ENCODE measurements at places on chromosomes 11 and 22. TPM values are rescaled to one million over a fixed set of nuclear protein-coding genes. Genes with fewer than 3 reads are reported as not detected.

CASP5 gene
- not detected for total RNA-seq

GRCh38 chr11:59186130-59186594, 14.2 kb downstream of the DTX4 start:
- no peak for DNase-seq

DNA sequence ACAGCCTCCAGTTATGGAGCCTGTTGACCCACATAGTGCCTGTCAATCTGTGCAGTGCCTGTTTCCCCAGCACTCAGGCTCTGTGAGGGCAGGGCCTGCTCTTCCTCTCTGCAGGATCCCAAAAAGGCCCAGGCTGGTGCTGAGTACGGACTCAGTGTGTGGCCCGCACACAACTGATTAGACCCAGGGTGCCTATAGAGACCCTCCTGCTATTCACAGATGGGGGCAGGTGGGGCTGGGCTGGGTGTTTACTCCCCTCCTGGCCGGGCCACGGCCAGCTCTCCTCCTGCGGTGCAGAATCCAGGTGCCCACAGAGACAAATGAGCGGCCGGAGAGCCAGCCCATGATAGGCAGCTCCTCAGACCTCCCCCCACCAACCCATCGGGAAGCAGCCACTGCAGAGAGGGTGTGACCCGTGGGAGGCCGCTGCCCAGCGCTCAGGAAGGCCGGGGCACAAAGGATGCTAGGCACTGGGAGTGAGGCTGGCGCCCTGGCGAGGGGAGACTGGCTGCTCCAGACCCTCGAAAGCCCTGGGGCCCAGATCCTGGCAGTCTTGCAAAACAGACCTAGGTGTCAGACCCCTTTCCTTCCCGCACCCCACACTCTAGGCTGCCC, 239.0 kb downstream of the CTTN start:
- no peak for DNase-seq

ARHGAP8 gene
- 5.3 TPM for total RNA-seq

CCDC89 gene
- total RNA-seq, result 5.8 TPM

DNA sequence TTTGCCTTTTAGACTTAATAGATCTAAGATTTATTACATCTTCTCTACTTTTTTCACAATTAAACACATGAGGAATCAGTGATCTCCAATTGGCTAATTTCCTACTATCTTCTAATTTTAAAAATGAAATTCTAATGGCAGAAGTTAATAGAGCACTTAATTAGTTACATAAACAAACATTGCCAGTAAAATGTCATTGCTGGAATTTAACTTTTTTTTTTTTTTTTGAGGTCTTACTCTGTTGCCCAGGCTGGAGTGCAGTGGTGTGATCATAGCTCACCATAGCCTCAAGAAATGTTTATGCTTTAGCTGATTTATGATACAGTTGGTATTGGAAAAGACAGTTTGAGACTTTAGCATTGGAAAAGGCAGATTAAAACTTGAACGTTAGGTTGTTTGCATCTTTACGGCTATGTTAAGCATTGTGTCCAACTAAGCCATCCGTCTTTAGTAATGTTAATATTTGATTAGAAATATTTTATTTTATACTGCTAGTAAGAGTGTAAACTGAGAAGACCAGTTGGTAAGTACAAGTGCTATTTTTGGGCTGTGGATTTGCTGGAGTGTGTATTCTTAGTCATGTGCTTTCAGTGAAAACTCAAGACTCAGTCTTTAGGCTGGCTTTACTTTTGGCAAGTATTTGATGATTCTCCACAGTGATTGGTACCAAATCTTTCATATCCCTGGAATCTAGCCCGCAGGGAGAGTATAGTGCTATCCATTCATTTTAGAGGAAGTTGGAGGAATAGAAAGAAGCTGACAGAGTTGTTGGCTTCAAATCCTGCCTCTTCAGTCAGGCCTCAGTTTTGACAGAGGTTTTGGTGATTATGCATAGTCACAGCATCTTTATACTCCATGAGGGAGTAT, 4.5 kb downstream of the ANO5 start:
- no peak for DNase-seq

MN1 gene
- total RNA-seq, result 0.17 TPM

- peak; percentile 87 for DNase-seq
Observed at GRCh38 chr22:28027453-28028448, 108.7 kb upstream of the PITPNB start.

DNA sequence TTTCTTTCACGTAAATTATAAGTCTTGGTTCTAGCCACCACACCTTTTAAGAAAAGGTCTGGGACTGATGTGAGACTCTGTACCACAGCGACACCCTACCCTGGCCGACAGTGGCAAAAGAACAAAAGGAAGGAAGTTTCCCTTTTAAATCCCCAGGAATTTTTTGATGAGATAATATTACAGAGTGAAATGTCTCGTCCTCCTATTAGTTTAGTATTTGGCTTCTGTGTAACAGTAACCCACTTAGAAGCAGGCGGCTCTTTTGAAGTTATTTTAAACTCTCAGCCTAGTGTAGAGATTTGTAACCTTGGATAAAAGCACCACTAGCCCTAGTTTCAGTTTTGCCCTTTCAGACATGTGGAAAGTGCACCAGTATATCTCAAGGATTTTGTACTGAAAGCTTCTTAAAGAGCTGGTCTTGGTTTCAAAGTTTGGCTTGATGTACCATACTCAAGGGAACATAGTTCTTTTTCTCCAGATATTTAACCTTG, 84.1 kb downstream of the C22orf31 start:
- peak; percentile 52 for DNase-seq

DNA sequence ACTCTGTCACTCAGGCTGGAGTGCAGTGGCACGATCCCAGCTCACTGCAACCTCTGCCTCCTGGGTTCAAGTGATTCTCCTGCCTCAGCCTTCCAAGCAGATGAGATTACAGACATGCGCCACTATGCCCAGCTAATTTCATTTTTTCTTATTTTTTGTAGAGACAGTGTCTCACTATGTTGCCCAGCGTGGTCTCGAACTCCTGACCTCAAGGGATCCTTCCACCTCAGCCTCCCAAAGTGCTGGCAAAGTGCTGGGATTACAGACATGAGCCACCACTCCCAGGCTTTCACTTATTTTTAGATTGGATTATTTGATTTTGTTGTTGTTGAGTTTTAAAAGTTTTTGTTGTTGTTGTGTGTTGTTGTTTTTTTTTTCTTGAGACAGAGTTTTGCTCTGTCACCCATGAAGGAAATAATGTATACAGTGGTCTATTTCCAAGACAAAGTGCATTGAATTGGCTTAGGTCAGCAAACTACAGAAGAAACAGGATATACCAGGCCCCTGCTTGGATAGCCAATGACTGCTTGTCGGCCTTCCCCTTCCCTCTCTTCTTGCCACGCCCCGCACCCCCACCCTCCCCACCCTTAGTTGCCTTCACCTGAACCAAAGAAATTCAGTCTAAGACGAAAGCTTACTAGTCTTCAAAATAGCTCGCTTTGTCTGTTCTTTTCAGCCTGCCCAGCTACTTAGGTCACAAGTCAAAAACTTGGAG, 91.8 kb upstream of the CLDN5 start:
- DNase-seq, result no peak

GRCh38 chr11:16015741-16016467, 340.4 kb downstream of the SOX6 start:
- DNase-seq, result no peak

GRCh38 chr22:29821291-29822016, 16.6 kb downstream of the ASCC2 start:
- peak; percentile 94 for DNase-seq

GRCh38 chr11:120096369-120097191, 41.3 kb downstream of the TRIM29 start:
- DNase-seq, result no peak

- DNase-seq, result no peak
Observed at GRCh38 chr11:110077346-110077745, 15.8 kb upstream of the ZC3H12C start.

DNA sequence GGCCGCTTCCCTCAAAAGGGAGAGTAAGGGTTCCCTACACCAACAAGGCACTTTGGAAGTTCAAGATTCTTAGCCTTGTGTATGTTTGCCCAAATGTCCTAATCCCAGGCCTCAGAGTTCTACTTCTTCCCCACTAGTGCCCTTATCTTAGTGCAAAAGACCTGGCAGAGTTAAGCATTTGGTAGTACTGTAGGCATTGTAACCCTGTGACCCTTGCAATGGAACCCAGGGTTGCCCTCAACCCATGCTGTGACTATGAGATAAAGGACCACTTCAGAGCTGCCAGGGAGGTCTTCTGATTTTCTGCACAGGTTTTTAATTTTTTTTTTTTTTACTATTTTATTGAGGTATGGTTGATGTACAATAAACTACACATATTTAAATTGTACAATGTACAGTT, 65.1 kb downstream of the C11orf65 start:
- DNase-seq, result no peak

DNA sequence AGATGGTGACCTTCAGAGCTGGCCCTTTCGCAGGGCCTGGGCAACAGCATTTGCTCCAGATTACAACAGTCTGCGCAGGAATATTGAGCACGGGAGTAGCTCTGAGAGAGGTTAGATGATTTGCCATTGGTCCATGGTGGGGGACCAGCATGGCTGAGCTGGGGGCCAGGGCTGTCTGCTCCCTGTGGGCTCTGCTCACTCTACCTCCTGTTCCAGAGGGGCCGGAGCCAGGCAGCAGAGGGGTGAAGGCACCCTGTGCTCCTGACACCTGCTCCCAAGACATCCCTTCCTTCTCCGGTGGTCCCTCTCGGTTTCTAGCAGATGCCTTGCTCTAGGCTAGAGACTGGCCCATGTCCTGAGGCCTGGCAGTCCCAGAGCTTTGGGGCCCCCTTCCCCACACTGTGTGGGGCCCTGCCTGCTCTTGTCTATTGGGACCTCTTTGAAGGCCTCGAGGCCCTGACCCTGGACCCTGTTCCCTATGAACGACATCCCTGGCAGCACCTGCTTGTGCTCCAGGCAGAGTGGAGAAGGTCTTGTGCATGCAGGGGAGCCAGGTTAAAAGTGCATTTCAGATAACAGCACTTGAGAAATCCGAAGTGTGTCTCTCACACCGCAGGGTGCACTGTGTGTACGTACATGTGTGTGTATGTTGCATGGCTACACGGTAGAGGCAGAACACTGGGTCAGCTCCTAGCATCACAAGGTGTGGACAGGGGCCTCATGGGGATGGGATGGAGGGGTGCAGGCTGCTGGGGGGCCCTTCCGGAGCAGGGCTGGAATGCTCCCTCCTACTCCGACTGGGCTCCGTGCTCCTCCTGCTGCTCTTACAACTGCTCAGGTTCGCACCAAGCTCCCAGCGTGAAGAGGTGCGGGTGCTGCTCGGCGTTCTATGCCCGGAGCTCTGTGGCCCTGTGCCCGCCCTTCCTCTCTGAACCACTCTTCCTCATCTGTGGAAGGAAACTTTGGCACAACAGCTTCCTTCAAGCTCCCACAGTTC, 123.3 kb upstream of the B3GAT1 start:
- no peak for DNase-seq

DNA sequence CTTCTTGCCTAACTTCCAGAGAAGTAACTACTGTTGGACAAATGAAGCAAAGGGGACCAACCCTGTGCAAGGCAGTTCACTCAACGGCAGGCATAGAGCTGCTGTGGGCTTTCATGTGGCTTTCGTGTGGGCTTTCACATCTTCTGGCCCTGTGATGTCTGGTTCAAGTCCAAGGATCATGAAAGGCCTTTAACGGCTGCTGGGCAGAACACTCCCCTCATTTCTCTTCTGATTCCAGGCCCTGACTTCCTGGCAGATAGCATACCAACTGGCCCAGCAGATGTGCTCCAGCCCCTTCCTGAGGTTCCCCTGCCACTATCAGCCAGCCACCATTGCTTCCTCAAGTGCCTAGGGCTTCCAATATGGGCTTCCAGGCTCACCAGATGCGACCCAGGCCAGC, 28.7 kb upstream of the CTR9 start:
- DNase-seq, result no peak

PIK3IP1 gene
- 28.5 TPM for total RNA-seq

CLCF1 gene
- 13.9 TPM for total RNA-seq

SCO2 gene
- total RNA-seq, result 2.0 TPM

DNA sequence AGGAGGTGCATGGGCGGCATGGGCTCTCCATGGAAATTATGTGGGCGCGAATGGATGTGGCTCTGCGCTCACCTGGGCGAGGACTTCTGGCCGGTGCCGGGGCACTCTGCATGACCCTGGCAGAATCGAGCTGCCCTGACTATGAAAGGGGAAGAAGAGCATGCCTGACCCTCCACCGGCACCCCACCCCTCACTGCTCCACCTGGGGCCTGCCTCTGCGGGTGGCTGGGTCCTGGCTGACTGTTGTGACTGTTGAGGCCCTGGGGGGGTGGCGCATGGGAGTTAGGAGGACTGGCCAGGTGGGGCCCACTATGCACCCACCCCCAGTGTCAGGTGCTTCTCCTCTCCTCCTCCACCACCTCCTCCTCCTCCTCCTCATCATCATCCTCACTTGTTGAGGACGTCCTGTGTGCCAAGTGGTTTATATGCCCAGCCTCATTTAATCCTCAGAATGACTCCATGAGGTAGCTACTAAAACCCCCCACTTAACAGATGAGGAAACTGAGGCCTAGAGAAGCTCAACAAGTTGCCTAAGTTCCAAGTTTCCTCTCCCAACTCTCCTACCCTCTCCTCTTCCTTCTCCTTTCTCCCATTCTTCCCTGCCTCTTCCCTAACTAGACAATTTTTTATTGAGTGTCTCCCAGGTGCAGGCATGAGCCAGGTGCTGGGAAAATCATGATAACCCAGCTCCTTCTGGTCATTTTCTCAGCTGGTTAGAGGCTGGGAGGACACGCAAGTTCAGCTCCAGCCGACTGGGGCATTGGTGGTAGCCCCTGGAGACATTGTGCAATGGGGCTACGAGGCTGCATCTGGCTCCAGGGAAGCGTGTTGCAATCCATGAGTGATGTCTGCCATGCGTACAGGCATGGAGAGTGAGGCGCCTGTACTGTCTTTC, 2.3 kb downstream of the MYEOV start:
- peak; percentile 66 for DNase-seq

APOL5 gene
- total RNA-seq, result not detected

GRCh38 chr11:69654660-69655478, 13.9 kb downstream of the CCND1 start:
- peak; percentile 23 for DNase-seq

KCTD17 gene
- 18.1 TPM for total RNA-seq

SPDYC gene
- not detected for total RNA-seq

GRCh38 chr11:43747130-43747802, 66.7 kb downstream of the HSD17B12 start:
- no peak for DNase-seq

All from renal cortical epithelial cell (primary cell).